Mammary microvascular endothelial cell (primary cell): ENCODE measurements at places on chromosomes 2 and 18. TPM values are rescaled to one million over a fixed set of nuclear protein-coding genes. Genes with fewer than 3 reads are reported as not detected.

IL1B gene
- total RNA-seq: 4.1 and 7.1 TPM in 2 replicates

OTOS gene
- total RNA-seq: not detected in 2 replicates

MERTK gene
- 13.4 and 14.9 TPM in 2 replicates for total RNA-seq

SEH1L gene
- 28.8 and 36.6 TPM in 2 replicates for total RNA-seq
